CD8-positive, alpha-beta T cell (primary cell): ENCODE measurements at places on chromosomes 3 and 15. TPM values are rescaled to one million over a fixed set of nuclear protein-coding genes. Genes with fewer than 3 reads are reported as not detected.
A peak's percentile ranks its signal among the peaks of the same experiment; 100 is the strongest.

CPNE4 gene
- total RNA-seq, result not detected

C3orf20 gene
- total RNA-seq, result 0.22 TPM

RTP1 gene
- total RNA-seq, result not detected

ARL13B gene
- total RNA-seq, result 6.5 TPM

ROBO2 gene
- not detected for total RNA-seq

PYGO1 gene
- total RNA-seq, result not detected

RASL12 gene
- total RNA-seq, result not detected

CDHR4 gene
- 0.17 TPM for total RNA-seq

CHRD gene
- total RNA-seq, result not detected

GPR149 gene
- not detected for total RNA-seq

IL5RA gene
- not detected for total RNA-seq

SLCO3A1 gene
- 18.1 TPM for total RNA-seq

CDC25A gene
- not detected for total RNA-seq

TICRR gene
- 0.11 TPM for total RNA-seq

DNA sequence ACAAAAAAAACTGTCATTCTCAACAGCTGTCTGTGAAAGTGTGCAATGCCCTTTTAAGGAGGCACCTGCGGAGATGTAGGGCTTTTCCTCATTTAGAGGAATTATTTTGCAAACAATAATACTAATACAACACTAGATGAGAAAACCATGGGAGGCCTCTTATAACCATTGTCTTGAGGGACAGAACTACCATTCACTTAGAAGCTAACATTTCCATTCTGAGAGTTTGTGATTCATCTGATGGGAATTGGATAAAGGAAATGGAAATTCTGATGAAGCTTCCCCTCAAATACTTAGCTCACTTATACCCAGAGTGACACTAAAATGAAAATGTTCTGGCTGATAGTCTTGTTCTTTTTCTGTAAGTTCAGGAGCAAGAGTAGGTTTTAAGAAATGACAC, 147.7 kb downstream of the CADPS start:
- DNase-seq, result no peak

DNA sequence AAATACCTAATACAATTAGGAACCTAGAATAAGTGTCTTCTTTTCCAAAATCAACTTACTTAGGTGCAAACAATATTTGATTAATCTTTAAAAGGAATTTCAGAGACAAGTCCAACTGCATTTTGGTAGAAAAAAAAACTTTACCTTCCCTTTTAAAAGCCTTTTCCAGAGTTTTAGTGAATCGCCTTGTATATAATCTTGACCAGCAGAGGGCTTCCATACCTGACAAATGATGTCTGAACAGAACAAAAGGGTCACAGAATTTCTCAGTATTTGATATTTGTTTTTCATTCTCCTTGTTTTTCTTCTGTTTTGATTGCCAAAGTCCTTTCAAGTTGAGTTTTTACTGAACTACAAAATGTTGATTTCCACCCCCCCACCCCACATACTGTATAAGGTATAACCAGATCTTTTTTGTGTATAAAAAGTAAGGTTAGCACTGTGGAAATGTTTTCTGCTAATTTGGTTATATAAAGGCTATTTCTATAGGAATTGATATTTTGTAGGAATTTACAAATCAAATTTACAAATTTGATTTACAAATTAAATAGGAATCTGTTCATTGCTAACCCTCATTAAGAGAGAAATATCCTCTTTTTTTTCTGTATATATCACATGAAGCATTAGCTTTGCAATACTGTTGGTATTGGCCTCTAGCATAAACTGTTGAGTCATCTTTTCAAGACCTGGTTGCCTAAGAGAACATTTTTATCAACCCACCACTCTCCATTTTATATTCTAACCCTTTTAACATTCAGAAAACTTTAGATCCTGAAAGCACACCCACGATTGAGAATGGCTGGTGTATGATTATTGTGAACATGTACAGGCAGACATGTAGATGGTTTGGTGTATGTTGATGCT, 464.1 kb upstream of the RARB start:
- no peak for DNase-seq

- no peak for DNase-seq
Observed at GRCh38 chr3:147341727-147342126, 64.6 kb downstream of the ZIC4 start.

- no peak for DNase-seq
Observed at GRCh38 chr15:77530576-77530975, 102.1 kb downstream of the LINGO1 start.

GRCh38 chr15:33396475-33396874, 85.7 kb downstream of the RYR3 start:
- no peak for DNase-seq

DNA sequence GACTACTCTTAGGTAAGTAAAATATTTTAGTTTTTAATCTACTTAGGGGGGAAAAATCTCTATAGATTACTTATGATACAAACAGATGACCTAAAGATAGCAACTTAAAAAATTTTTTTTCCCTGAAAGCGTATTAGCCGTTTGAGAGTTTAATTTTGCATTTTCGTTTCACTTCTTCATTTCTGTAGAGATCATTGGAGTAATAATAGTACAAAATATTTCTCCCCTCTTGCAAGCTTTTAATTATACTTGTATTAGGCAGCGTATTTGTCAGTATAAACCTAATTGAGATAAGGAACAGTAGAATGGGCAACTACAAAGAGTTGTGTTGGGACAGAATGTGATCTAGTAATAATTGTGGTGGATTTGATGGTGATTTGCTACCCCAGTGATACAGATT, 10.3 kb downstream of the SKIL start:
- no peak for DNase-seq

GRCh38 chr15:78312536-78312935, 13.1 kb upstream of the SKIC8 start:
- DNase-seq, result no peak

DNA sequence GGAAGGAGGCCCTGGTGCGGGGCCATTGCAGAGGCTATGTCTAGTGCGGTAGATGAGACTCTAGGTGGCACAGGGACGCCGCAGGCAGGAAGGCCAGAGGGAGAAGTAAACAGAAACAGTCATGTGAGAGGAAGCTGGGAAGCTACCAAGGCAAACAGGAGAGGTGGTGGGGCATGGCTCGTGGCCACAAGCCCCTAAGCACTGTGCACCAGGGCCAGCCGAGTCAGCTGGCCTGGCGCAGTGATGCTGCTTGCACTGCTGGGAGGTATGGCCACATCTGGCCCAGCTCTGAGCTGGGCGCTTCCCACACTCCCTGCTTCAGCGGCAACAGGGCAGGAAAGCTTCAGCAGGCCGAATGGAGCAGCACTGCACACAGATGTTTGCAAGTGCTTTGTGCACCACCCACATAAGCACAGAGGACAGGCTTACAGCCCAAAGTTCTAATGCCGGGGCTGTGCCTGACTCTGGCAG, 76.6 kb downstream of the SRGAP3 start:
- no peak for DNase-seq

- no peak for DNase-seq
Observed at GRCh38 chr3:188169830-188170455, 16.0 kb downstream of the LPP start.

DNA sequence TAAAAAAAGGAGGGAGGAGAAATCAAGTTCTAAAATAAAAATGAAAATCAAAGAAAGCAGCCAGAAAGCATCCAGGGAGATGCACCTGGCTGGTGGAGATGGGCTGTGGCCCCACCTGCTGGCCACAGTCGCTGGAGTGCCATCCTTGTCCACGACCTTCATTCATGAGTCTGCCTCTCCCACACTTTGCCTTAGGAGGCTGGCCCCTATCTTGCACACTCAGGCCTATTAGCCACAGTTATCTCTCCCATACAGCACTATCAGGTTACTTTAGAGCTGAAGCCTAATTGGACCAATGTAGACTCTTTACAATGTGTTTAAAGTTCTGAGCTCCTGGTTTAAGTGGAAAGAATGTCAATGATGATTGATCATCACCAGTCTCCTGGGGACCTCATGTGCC, 392.0 kb upstream of the RORA start:
- peak; percentile 9 for DNase-seq

GRCh38 chr3:44584646-44585501, at the start of gene ZNF660:
Gene ZNF660, plus strand, starts transcription at chr3:44584964. Its CDS starts 9,230 bp downstream, at chr3:44594194.
- DNase-seq, result no peak

DNA sequence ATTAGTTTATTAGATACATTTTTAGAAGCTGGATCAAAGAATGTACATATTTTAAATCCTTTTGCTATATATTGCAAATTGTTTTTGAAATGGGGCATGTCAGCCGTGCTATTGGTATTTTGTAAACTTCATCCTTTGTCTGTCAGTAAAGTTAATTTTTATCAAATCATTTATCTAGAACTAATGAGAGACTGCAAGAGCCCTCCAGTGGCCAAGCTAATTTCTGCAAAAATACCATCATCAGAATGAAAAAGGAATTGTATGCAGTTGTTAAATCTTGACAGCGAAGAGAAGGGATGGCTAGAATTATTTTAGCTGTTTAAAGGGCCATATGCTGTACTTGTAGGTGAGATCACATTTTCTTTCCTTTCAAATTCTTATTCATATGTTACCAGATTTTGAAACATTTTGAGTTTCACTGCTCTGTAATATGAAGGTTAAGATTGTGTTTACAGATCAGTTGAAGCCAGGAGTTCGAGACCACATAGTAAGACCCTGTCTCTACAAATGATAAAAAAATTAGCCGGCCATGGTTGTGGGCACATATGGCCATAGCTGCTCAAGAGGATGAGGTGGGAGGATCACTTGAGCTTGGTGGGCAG, 8.1 kb upstream of the CLDN11 start:
- DNase-seq, result no peak

- DNase-seq, result no peak
Observed at GRCh38 chr3:134374105-134374790, at the start of gene AMOTL2. Gene AMOTL2, minus strand, starts transcription at chr3:134374447. Its CDS starts 3,014 bp downstream, at chr3:134371433.

GRCh38 chr3:163936543-163936942, 1141.8 kb downstream of the SI start:
- no peak for DNase-seq

DNA sequence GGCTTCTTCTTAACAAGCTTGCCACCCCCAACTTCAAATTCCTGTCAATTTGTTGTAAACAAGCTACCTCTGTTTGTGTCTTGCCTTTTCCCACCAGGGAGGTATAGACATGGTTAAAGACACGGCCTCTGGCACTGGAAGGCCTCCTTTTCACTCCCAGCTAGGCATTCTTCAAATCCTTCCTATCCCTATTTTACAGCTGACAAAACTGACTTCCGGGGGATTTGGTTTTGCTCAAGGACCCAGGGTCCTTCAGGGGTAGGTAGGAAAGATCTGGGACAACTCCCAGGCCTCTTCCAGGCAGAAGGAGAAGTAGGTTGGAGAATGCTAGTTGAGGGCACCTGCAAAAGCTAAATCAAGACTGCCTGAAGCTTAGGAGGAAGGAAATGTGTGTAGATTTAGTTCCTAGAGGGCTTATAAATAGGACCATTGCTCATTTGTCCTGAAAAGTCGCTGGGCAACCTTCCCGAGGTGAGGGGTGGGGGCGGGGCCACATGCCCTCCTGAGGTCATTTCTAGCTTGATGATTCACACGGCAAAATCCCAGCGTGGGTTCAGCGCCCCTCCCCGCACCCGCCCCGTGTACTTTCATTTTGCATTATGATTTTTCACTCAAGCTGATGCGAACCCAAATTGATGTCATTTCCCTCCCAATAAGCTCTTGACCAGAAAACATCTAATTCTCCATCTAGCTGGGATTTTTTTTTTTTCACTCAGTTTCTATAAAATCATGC, 365.5 kb downstream of the SHQ1 start:
- peak; percentile 55 for DNase-seq

GRCh38 chr15:58431221-58432149, at the start of gene LIPC:
Gene LIPC, plus strand, starts transcription at chr15:58431991. Its CDS starts 42 bp downstream, at chr15:58432033.
- no peak for DNase-seq

DNA sequence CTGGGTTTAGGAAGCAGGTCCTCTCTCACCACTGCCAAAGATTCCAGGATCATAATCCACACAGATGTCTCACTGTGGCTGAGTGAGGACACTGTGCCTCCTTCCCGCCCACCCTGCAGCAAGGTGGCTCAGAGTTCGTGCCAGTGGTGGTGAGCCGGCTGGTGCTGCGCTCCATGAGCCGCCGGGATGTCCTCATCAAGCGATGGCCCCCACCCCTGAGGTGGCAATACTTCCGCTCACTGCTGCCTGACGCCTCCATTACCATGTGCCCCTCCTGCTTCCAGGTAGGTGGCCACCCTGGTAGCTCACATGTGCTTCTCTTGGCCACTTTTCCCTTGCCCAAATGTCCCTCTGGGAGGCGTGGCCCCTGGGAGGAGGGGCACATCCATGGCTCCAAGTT, 9.0 kb upstream of the RHO start:
- DNase-seq, result no peak

GRCh38 chr3:46405301-46406019, 1.4 kb downstream of the CCR5AS start:
- no peak for DNase-seq

DNA sequence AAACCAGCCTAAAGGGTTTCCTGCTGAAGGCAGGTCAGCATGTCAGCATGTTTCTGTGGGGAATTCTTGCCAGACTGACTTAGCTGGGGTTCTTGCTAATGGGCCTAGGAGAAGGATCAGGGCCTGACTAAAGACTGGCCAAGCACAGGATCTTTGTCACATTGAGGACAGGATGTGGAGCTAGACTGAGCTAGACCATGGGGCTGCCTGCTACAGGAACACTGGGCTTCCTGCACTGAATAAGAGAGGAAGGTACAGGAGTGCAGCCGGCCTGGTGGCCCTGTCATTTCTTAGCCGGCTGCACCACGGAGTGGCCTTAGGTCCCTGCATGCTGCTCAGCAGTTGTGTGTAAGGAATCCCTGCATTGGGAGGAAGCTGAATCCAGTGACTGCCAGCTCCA, 68.2 kb downstream of the GABRG3 start:
- no peak for DNase-seq

DNA sequence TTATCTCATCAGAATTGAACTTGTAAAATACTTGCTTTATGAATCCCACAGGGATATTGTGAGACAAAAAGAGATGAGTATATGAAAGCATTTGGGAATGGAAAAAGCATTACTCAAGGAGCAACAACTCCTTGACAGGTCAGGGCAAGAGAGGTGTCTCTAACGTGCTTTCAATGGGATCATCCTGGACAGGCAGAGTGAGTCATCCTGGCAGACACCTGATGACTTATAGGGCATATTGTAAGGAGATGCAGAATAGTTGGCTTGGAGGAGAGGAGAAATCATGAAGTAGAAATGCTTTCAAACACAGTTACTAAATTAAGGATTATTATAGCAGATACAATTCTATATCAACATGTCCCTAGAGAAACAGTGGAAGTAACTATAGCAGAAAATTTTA, 71.9 kb upstream of the THSD4 start:
- DNase-seq, result no peak

DNA sequence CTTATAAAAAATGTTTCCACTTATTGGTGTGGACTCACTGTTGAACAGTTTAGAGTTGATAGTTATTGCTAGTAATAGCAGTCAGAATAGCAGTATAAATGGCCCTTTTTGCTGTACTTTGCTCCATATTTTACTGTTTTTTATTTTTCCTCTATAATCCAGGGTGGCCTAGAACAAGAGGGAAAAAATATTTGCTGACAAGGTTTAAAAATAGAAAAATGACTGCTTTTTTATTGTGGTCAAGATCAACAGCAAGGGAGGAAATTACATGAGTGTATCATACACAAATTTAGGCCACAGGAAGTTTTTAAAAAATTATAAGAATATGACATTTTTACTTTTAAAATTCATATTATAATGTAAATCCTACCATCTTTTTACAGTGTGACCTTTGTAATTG, 269.1 kb downstream of the WDR72 start:
- no peak for DNase-seq

GRCh38 chr3:170714562-170715535, 129.0 kb upstream of the SLC7A14 start:
- DNase-seq, result no peak

GRCh38 chr3:183158551-183159006, 4.0 kb downstream of the LAMP3 start:
- DNase-seq, result no peak

- no peak for DNase-seq
Observed at GRCh38 chr15:77508541-77509243, 88.0 kb downstream of the HMG20A start.

- no peak for DNase-seq
Observed at GRCh38 chr3:53250881-53251605, 4.8 kb downstream of the TKT start.
